ENCODE measurements at places on chromosomes 12 and 14.

DNA sequence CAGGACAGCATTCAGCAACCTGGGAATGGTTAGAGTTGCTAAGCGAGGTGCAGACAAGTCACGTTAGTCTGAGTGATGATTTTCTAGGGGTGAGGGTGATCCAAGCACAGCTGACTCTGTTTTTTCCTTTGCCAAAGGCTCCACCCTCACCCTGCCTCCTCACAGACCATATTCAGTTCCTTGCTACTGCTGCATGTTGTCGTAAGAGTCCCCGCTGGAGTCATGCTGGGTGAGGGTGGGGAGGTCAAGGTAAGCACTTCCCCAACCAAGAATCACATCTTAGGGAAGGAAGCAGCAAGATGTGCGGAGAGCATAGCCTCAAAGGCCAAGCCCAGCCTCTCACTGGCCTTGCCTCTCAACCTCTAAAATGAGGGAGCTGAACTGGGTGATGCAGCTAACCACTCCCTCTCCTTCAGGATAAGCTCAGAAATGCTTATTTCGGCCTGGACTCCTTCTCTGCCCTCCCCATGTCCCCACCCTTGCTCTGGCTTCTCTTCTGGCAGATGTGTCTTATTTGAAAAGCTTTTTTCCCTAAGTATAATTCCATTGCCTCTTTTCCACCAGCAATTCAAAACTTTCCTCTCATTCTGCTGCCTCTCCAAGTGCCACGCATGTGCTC lies 66.9 kb upstream of the ACTN1 start:
- DNase-seq: no peak

- no peak for DNase-seq
Measured at GRCh38 chr14:36997843-36998242, 174.6 kb downstream of the SLC25A21 start.

- DNase-seq: no peak
Measured at GRCh38 chr12:89920866-89921265, 212.2 kb upstream of the ATP2B1 start.

DNA sequence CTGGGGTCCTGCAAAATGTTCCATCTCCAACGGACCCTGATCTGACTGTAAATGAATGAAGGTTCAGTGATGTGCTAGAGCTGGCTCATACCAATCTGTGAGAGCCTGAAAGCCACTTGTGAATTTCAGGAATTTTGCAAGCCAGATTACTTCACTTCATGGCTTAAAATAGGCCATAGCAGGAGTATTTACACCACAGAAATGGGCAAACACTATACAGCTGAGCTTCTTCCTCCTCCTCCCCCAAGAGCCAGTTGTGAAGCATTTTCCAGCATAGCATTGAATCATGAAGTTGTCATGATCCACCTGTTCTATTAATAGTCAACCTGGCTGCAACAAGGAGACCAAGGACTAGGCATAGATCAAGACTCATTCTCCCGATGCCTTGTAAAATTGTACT lies 141.3 kb upstream of the RASSF8 start:
- no peak for DNase-seq

GRCh38 chr12:68203460-68203875 lies 22.1 kb downstream of the IL26 start:
- DNase-seq: no peak

GRCh38 chr14:94601884-94602391 lies 10.3 kb upstream of the SERPINA3 start:
- no peak for DNase-seq

- no peak for DNase-seq
Measured at GRCh38 chr12:64808110-64808509, 16.3 kb upstream of the TBC1D30 start.

- DNase-seq: no peak
Measured at GRCh38 chr12:124434354-124434753, 133.1 kb downstream of the NCOR2 start.

DNA sequence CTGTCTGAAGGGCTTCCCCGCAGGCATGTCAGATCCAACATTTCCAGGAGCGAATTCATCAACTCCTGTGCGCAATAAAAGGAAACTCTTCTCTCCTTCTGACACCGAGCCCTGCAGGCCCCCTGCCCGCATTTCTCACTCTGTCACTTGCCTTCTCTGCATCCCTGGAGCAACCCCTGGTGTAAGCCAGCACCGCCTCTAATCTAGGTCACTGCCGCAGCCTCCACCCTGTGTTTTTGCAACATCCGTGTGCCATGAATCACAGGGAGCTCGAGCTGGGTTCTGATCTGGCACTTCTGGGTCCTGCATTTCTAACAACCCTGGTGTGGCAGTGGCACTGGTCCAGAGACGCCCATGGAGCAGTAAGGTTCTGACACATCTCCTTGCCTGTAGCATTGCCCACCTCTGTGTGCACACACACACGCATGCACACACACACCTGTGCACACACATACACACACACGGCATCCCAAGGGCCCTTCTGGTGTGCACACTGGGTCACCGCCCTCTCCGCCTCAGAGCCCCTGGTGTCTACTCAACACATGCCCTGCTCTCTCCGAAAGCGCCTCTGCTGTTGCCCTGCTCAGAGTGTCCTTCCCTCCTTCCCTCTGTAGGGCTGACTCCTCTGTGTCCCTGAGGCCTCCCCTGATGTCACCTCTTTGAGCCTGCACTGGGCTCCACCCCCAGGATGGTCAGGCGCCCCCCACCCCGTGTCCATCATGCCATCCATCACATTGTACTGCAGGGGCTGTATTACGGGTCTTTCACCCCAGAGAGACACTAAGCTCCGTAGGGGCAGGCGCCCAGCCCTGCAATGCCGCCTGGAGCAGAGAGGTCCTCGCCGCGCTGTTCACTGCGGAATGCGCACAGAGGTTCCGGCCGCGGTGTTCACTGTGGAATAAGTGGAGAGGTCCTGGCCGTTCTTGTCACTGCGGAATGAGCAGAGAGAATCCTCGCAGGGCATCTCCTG lies 111.4 kb upstream of the SFSWAP start:
- no peak for DNase-seq

DNA sequence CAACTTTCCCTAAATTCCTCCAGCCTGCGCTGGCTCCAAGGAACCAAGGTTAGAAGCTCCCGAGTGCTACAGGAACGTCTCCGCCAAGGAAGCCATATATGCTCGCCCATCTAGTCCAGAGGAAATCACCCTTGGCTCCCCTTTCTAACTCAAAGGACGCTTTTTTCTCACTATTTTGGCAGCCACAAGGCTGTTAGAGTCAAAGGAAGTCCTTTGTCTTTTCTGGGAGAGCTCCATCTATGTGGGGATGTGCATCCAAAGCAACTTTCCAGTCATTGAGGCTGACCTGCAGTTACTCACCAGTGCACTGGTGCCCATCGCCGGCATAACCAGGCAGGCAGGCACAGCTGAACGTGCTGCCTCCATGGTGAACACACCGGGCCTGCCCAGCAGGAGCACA lies 37.6 kb downstream of the RTRAF start:
- no peak for DNase-seq

DNA sequence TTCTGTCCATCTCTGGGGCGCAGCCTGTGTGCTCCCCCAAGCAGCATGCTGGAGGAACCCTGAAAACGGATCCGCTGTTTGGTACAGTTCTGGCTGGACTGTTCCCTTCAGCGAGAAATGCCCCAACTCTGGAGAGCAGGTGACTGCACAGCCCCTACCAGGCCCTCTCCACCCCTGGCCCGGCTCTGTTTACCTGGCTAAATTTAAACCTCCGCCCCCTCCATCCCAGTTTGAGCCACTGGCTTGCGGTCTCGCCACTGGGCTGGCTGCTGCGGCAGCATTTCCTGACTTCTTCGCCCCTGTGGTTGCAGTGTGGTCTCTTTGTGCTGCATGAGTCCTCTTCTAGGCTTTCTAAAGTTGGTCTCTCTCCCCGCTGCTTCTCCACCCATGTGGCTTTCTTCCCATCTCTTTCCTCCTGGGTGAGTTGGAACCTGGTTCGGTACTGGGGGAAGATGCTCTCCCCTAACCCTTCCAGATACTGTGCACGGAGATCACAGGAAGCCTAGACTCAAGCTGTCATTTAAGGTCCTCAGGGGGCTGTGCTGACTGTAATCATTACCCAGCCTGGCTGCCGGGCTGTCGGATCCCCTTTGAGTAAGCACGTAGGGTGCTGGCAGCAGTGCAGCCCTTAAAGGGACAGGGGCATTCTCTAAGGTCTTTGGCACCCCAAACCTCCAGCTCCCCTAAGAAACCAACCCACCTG lies 60.6 kb downstream of the FBXL14 start:
- no peak for DNase-seq

GRCh38 chr12:53676656-53677015 lies 753 bp upstream of the ATP5MC2 start:
- no peak for DNase-seq

GRCh38 chr14:75453817-75454434 lies 26.1 kb downstream of the JDP2 start:
- no peak for DNase-seq

GRCh38 chr14:33484264-33484663 lies 466.6 kb downstream of the EGLN3 start:
- no peak for DNase-seq

DNA sequence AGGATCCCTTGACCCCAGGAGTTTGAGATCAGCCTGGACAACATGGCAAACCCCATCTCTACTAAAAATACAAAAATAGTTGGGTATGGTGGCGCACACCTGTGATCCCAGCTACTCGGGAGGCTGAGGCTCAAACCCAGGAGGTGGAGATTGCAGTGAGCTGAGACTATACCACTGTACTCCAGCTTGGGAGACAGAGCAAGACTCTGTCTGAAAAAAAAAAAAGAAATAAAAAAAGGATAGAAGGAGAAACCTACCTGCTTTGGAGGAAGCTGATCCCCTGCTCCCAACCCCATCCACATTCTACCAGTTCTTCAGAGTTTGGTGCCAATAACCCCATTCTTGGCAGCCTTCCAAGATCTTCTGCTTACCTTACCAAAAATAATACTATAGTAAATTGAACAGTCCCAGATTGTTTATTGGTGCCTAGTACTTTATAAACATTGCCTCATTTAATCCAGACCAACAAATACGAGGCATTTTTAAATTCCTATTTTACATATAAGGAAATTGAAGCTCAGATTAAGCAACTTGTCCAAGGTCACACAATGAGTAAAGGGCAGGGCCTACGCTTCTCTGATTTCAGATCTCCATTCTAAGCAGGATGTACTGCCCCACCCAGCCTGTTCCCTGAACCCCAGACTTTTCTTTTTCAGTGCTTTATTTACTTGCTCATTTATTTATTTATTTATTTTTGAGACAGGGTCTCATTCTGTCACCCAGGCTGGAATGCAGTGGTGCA lies 33.2 kb upstream of the FAM222A start:
- no peak for DNase-seq

DNA sequence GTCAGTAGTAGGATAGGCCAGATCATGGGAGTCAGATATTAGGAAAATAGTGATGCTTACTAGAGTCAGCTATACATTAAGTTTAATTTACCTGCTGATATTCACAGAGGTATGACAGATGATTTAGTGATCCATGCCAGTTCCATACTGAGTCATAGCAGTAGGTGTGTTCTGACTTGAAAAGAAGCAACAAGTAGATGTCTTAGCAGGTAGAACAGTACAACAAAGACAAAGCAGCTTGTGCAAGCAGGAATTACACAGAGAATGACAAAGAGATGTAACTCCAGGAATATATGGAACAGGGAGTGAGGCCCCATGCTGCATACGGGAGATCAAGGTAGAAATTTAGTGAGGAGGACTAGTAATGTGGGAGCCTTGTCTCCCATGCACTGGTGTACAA lies 556.9 kb downstream of the SLC16A7 start:
- no peak for DNase-seq

DNA sequence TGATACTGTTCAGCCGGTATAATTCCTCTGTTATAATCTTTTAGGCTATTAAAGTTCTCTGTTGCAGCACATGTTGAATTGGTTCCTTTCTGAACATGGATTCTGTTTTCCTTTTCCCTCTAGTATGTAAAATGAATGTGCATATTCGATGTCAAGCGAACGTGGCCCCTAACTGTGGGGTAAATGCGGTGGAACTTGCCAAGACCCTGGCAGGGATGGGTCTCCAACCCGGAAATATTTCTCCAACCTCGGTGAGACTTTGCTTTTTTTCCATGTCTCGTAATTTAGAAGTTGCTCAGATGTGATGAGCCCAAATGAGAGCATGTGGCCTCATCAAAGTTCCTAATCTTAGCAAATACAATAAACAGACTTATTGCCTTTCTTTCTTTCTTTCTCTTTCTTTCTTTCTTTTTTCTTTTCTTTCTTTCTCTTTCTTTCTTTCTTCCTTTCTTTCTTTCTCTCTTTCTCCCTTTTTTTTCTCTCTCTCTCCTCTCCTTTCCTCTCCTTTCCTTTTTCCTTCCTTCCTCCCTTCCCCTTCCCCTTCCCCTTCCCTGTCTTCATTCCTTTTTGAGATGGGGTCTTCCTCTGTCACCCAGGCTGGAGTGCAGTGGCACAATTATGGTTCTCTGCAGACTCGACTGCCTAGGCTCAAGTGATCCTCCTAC lies 131.9 kb downstream of the PRKCH start:
- DNase-seq: no peak

GRCh38 chr12:109863847-109864712 lies 16.3 kb downstream of the GLTP start:
- no peak for DNase-seq

- no peak for DNase-seq
Measured at GRCh38 chr14:99548871-99549515, 55.0 kb downstream of the CCDC85C start.

- DNase-seq: no peak
Measured at GRCh38 chr14:101027291-101027690, 123.8 kb upstream of the RTL1 start.

DNA sequence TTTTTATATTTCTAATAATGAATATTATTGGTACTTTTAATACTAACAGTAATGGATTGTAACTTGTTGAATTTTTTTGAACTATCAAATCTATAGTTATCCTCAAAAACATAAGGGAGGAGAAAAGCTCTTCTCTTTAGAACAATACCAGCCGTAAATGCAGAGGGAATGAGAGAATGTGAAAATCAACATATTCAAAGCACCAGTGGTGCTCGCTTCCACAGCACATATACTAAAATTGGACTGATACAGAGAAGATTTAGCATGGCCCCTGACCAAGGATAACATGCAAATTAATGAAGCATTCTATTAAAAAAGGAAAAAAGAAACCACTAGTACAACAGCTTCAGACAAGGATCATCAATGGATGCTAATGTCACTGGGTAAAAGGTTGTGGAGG lies 15.8 kb downstream of the R3HDM2 start:
- DNase-seq: no peak

GRCh38 chr12:131087991-131088700 lies 134.4 kb downstream of the ADGRD1 start:
- DNase-seq: no peak

DNA sequence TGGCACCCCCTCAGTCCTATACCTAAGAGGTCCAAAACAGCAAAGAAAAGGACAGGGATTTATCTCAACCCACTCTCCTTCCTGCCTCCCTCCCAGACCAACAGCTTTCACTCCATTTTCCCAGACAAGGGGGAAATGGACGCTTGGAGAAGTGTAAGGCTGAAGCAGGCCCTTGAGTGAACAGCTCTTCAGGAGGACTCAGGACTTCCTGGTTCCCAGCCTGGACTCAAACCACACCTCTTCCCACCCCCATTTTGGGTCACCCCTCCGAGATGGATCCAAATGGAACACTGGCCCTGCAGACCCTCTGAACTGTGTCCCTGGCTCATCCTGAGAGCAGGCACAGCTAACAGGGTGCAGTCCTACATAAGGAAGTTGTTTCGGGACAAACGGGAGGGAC lies 2.7 kb downstream of the KMT2D start:
- DNase-seq: no peak

Data from stimulated activated CD8-positive, alpha-beta memory T cell treated with anti-CD3 and anti-CD28 coated beads, Interleukin-7, amount 100 ng/mL, for 4 hours (primary cell).